RKO (cell line): ENCODE measurements at places on chromosomes 13 and 19.
A peak's percentile ranks its signal among the peaks of the same experiment; 100 is the strongest.

DNA sequence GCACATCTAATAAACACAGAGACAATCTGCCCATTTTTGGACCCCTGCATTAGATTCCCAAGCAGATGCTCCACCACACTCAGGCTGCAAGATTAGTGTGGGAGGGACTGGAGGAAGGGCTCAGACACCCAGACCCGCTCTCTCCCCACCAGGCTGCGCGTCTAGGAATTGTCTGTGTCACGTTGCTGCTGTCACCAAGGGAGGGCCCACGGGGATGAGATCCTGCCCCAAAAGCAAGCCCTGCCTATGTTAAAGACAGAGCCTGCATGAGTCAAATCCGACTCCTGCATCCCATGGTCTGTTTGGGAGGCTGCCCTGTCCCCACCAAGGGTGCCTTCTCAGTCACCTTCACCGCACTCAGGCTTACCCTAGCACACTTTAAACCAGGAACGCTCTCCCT lies 114.4 kb upstream of the ZNF507 start:
- DNase-seq, result no peak

- no peak for DNase-seq
Measured at GRCh38 chr13:53921473-53921872, 892.9 kb downstream of the OLFM4 start.

GRCh38 chr13:74329962-74330361 lies 195.8 kb upstream of the KLF12 start:
- DNase-seq, result no peak

DNA sequence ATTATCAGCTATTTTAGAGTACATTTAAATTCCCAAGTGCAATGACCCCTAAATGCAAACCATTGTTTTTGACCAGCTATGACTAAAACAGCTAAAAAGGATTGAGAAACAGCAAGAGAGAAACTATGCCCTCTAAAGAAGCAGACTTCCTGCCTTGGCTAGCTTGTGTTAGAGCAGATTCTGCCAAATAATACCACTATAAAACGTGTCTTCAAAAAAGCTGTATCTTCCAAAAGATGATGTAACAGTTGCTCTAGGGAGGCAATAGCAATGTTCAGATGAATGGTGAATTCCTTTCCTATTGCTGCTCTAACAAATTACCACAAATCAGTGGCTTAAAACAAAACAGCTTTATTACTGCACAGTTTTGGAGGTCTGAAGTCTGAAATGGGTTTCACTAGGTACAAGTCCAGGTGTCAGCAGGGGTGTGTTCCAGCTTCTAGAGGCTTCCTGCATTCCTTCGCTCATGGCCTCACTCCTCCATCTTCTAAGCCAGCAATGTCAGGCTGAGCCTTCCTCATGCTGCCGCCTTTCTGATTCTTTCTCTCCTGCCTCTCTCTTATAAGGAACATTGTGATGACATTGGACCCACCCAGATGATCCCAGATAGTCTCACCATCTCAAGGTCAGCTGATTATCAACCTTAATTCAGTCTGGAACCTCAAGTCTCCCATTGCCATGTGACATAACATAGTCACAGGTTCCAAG lies 84.5 kb downstream of the LRRC63 start:
- peak; percentile 24 for DNase-seq

GRCh38 chr13:41634407-41634806 lies 177.1 kb downstream of the RGCC start:
- DNase-seq, result no peak

DNA sequence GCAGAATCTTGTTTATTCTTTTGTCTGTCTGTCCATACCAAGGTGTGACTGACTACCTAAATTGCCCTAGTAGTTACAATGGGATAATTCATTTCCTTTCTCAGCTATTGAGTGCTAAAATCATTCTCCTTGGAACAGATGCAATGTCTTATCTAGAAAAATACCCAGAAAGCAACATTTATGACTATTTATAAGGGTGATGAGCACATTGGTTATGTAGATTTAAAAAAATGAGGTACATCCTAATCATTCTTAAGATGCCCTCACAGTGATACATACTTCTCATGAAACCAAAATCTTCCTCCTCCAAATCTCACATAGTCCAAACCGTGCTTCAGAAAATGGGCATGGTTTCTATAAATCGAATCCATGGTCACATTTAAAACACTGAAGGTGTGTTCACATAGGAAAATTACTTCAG lies 11.6 kb upstream of the UBE2L5 start:
- no peak for DNase-seq

- DNase-seq, result no peak
Measured at GRCh38 chr19:3535563-3535965, 3.4 kb upstream of the TEKTIP1 start.

DNA sequence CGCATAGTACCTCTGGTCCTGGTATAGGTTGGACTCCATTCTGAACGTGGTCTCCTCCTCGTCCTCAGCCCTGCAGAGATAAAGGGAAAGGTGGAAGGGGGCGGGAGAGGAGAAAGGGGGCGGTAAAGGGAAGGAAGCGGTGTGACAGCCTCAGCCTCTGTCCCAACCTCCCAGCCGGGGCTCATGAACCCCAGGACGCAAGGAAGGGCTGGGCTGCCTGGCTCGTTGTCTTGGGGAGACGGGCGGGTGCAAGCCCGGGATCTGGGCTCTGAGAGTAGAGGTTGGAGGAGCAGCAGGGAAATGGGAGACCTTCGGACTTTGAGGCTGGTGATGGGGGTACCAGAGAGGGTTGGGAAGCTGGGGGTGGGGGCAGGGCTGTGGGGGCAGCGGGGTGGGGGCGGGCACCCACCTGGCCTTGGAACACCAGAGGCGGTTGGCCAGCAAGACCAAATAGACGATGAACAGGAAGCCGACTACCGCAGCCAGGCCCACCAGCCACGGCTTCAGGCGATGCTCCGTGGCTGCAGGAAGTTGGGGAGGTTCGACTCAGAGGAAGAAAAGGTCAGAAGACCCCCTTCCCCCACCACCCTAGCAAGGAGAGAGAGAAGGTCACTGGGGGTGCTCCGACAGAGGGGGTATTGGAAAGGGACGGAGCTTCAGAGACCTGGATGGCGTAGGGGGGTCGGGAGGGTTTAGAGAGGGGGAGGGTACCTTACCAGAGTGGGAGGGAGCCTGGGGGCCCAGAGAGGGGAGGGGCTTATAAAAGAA lies 1.7 kb downstream of the SMIM24 start:
- no peak for DNase-seq

DNA sequence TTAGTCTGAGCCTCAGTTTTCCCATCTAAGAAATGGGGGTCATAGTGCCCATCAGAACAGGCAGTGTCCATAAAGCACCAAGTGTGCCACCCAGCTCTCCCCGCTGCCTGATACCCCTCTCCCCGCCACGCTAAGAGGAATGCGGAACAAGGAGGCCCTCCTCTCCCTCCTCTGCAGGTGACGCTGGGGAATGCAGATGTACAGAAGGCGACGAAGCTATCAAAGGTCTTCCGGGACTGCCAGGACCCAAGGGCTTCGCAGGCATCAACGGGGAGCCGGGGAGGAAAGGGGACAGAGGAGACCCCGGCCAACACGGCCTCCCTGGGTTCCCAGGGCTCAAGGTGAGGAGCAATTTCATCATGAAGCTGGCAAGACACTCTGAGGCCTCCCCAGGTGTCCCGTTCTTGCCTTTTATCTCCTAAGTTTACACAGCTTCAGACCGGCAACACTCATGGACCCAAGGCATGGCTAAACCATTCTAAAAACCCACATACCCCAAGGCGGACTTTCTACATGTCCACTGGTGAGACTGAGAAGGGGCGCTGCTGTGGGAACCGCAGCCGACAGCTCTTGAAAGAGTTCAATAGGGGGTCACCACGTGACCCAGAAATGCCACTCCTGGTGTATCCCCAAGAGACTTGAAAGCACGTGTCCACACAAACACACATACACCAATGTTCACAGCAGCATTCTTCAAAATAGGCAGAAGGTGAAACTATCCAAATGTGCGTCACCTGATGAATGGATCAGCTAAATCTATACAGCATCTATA lies 102.7 kb downstream of the RAB20 start:
- no peak for DNase-seq

- DNase-seq, result no peak
Measured at GRCh38 chr13:50871405-50871804, 27.9 kb upstream of the DLEU7 start.

- DNase-seq, result no peak
Measured at GRCh38 chr19:4974880-4975469, 6.1 kb downstream of the KDM4B start.

DNA sequence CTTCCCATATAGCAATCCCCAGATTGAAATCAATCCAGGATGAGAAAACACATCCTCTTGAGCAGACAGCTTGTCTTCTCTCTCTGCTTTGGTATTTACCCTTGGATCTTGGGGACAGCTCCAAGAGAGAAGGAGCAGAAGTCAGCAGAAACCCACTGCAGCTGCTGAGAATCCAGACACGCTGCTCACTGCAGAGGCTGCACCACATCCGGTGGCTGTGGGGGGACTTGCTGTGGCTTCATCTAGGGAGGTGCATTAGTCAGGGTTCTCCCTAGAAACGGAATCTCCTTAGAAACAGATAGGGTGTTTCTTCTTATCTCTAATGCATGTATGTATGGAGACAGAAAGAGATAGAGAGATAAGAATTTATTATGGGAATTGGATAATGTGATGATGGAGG lies 2.7 kb downstream of the CYP4F12 start:
- no peak for DNase-seq

DNA sequence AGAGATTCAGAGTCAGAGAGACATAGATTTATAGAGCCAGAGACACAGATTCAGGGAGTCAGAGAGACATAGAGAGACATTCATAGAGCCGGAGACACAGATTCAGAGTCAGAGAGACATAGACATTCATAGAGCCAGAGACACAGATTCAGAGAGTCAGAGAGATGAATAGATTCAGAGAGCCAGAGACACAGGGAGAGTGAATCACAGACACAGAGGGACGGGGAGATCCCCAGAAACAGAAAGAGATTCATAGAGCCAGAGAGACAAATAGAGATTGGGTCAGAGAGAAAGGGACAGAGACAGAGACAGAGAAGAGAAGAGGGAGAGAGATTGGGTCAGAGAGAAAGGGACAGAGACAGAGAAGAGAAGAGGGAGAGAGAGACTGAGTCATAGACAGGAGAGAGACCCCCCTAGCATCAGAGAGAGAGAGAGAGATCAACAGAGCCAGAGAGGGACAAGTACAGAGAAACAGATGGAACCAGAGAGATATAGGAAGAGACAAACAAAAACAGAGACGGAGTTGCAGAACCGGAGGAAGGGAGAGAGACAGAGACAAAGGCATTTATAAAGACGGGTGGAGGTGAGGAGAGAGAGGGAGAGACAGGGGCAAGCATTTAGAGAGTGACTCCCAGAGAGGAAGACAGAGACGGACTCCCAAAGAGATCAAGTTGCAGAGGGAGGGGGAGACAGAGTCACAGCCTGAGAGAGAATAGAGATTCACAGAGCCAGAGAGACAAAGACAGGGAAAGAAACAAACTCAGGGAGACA lies 1.1 kb upstream of the PRKCG start:
- no peak for DNase-seq

GRCh38 chr19:55256562-55257460 lies 2.0 kb downstream of the PPP6R1 start:
- peak; percentile 14 for DNase-seq

- DNase-seq, result no peak
Measured at GRCh38 chr19:39173502-39173991, 23.2 kb upstream of the NCCRP1 start.

- no peak for DNase-seq
Measured at GRCh38 chr13:113792886-113793717, 34.1 kb downstream of the TMEM255B start.

- DNase-seq, result no peak
Measured at GRCh38 chr13:84978851-84979250, 820.4 kb downstream of the SLITRK6 start.

GRCh38 chr19:51417107-51417809 lies at the start of gene SIGLEC10:
Gene SIGLEC10 (minus strand): TSS chr19:51417642. CDS start chr19:51417581, 61 bp downstream.
- peak; percentile 15 for DNase-seq

DNA sequence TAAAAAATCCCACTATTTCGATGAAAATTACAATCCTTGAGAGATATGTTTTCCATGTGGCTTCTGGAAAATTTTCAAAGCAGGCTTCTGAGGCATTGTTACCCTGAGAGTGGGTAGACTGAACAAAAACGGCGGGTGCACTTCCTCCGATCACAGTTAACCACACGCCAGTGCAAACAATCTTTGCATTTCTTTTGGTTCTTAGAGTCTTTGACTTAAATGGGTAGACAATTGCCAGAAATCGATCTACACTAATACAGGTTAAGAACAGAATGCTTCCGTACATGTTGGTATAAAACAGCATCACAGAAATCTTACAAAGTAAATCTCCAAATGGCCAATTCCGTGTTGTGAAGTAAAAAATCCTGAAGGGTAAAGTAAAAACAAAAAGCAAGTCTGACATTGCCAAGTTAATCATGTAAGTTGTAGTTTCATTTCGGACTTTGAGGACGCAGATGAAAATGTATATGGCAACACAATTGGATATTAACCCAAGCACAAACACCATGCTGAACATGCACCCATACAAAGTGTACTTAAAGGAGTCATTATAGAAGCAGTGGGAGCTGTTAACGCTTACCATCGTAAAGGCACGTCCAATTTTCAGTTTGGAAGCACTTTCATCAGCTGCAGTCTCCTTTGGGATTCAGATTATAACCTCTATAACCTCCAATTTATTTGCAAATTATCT lies 927 bp downstream of the LPAR6 start:
- DNase-seq, result no peak

DNA sequence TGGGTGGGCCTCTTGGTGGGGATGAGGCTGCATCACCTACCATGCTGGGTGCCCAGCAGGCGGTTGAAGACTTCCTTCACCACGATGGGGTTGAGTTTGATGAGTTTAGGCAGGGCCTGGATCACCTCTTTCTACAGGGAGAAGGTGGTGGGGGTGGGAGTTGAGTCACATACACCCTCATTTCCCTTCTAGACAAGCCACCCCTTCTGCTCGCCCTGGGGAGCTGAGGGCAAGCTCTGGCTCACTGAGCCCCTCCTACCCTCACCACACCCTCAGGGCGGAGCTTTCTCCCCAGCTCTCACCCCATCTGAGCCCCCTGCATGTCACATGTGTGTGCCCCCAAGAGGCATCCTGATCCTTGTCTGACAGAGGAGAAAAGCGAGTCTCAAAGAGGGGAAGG lies 7.6 kb upstream of the RSPH6A start:
- DNase-seq, result no peak

DNA sequence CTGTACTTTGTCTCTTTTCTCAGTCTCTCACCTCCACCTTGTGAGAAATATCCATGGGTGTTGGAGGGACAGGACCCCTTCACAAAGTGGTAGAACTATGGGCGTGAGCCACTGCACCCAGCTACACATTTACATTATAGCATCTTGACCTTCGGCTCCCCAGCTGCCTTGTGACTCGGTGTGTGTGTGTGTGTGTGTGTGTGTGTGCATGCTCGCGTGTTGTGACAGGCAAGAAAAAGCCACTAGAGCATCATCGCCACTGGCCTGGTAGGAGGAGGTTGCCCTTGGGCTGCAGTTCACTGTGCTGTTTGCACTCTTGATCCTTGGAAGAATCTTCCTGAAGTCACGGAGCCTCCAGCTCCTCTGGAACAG lies 13.7 kb upstream of the ZNF888 start:
- no peak for DNase-seq

- no peak for DNase-seq
Measured at GRCh38 chr13:99399623-99399974, 92.4 kb upstream of the GPR183 start.

- DNase-seq, result no peak
Measured at GRCh38 chr19:10653482-10653731, 739 bp upstream of the ILF3 start.

GRCh38 chr19:46195104-46195503 lies 34.4 kb upstream of the IGFL1 start:
- no peak for DNase-seq
